ENCODE measurements at places on chromosomes 1 and 21. TPM values are rescaled to one million over a fixed set of nuclear protein-coding genes. Genes with fewer than 3 reads are reported as not detected.

DNA sequence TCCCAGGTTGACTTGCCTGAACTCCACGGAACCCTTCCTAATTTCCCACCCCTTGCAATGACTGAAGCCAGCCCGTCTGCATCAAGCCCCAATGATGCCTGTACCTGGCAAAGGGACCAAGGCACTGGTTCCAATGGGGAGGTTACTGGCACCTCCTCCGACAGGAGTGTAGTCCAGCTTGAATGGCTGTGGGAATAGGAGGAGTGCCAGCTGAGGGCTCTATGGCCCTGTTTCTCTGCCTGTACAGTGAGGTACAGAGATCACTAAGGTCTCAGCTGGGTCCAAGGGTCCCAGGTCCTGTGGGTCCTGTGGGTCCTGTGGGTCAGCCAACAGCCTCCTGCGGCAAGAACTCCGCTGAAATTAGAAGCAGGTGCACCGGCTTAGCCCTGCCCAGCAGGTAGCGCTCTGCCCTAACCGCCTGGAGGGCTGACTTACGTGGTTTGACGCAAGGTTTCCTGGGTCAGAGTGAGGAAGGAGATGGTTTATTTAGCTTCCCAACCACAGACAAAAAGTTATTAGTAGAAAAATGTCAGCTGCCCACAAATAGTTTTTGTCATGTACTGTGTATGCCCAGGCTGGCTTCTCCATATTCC, 9.9 kb upstream of the SPRR4 start:
- no peak for DNase-seq

DNA sequence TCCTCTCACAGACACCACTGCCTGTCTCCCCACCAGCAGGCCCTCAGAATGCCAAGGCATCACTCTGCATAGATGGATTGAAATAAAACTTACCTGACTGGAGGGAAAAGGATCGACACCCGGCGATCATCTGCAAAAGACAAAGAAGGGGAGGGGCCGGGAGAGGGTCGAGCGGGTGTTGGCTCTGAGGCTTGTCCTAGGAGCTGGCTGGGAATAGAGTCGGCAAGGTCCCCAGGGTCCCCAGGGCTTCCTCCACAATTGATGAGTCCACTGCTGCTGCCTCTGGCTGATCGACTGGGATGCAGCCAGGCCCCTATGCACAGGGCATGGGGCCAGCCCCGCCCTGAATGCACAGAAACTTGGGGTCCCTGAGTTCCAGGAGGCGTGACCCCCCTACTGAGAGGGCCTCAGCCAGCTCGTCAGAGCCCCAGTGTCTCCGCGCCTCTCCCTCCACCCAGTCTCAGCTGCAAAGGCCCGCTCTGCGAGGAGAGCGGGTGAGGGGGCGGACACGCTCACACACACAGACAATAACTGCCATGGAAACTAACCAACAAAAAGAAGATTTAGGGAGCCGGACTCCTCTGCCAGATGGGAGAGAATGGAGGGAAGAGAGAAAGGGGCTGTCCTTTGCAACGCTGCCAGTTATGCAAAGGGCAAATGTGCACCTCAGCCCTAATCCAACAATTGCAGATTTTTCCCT, at the start of gene KLHDC8A:
TSS of gene KLHDC8A (minus strand) at position 483 of the 700 bp plus-strand sequence. CDS start 13,318 bp downstream, outside the sequence.
- no peak for DNase-seq

DNA sequence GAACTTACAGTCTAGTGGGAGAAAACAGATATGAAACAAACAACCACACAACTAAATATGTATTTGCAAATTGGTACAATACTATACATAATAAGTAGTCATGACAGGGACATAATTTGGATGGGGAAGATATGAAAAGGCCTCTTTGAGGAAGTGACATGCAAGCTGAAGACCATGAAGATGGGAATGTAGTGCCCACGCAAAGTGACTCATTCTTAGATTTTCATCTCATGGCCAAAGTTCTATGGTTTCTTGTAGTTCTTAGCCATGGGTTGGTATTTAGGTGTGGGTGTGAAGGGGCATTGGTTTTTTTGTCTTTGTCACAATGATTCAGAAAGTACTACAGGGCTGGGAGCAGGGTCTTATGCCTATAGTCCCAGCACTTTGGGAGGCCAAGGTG, 105.4 kb upstream of the FAM78B start:
- no peak for DNase-seq

- no peak for DNase-seq
These were observed 18.3 kb upstream of the MAB21L3 start for GRCh38 chr1:116092752-116093489.

- DNase-seq, result no peak
These were observed 27.0 kb downstream of the TGFB2 start for GRCh38 chr1:218371927-218372672.

DNA sequence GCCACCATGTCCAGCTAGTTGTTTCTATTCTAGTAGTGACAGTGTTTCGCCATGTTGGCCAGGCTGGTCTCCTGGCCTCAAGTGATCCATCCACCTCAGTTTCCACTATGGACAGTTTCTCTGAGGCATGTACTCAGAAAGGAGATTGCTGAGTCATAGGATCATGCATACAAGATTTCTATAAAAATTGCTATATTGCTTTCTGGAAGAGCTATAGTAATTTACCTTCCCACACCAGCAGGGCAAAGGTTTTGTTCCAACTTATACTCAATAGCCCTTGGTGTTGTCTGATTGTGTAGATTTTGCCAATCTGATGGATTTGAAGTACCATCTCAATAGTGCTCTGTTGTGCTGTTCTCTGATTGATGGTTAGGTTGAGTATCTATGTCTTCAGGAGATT, 15.6 kb upstream of the ATP1A1 start:
- DNase-seq, result no peak

DNA sequence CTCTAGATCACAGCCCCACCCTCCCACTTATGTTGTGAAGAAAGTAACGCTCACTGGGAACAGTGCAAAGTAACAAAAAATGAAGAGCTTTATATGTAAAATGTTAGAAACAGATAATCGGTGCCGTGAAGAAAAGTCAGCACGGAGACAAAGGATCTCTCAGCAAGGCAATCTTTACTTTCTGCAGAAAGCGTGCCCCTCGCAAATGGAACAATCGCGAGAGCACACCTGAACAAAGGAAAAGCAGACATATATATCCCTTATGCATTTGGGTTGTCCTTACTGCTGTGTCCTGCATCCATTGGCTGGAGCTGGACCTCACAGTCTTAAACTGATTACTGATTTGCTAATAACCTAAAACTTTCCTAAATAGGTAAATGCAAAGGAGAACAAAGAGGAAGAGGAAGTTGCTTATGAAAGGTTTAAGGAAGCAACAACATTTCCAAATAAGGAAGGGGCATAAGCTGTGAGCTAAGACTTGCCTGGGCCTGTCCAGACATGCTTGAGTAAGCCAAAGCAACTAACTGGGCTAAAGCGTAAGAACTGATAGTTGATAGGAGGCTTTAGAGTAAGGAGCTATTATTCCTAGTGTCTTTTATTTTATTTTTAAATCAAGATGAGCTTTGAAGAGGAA, 89.7 kb downstream of the GTF2B start:
- DNase-seq, result no peak

DNA sequence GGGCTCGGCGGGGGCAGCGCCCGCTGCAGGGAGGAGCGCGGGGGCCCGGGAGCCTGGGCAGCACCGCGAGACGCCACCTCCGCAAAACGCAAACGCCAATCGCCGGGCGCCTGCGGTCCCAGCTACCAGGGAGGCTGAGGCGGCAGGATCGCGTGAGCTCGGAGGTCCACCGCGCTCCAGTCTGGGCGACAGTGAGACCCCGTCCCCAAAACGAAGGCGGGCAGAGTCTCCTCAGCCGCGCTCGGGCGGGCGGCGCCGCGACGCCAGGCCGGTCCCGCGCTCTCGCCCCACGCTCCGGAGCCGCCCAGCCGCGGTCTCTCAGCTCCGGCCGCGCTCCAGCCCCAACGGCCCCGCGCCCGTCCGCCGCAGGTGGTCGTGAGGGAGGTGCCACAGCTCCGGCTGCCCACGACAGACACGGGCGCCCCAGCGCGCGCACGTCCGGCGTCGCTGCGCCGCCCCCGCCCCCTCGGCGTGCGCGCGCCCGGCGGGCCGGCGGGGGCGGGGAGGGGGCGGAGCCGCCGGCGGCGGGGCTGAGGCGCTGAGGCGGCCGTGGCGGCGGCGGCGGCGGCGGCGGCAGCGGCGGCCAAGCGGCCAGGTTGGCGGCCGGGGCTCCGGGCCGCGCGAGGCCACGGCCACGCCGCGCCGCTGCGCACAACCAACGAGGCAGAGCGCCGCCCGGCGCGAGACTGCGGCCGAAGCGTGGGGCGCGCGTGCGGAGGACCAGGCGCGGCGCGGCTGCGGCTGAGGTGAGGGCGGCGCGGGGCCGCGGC, at the start of gene ADARB1:
TSS of gene ADARB1 (plus strand) at position 533 of the 770 bp plus-strand sequence. CDS start 97,077 bp downstream, outside the sequence.
- peak; percentile 74 for DNase-seq

DNA sequence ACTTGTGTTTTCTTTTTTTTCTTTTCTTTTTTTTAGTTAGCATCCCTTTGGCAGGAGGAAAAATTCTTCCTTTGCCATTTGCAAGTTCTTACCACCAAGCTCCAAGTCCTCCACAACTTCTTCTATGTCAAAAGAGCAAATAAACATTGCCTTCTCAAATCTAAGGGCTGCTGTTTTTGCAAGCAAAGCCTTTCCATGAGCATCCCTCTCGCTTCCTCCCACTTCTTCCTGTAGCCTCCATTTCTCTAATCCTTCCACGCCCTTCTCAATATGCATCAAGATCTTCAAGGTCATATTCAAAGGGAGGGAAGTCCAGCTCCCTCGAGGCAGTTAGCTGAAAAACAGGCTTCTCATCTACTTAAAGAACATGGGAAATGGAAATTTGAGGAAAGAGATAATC, 147.1 kb downstream of the ADSS2 start:
- DNase-seq, result no peak

GRCh38 chr1:8597455-8597854, 220.0 kb downstream of the RERE start:
- DNase-seq, result no peak

DNA sequence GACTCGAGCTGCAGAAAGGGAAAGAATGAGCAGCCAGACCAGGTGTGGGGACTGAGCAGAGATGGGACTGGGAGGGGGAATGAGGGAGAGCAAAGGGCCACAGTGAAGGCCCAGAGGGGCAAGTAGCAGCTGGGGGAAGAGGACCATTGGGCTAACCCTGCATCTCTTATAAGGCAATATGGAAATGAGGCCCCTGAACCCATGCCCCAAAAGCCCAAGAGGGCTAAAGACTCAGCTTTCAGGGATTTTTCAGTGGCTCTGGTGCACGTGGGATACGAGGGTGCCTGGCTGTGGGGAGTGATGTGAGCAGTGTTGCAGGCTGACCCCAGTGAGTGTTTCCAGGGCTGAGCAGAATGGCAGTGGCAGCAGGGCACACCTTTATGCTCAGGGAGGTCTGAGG, 496 bp upstream of the TNNI1 start:
- no peak for DNase-seq

Gene PTCH2
- not detected for total RNA-seq

Gene DUSP23
- total RNA-seq, result 549 TPM

Gene IVL
- total RNA-seq, result not detected

Gene ANKRD65
- 12.5 TPM for total RNA-seq

Gene TMEM125
- not detected for total RNA-seq

Gene LIN28A
- total RNA-seq, result not detected

Gene SPATA21
- total RNA-seq, result not detected
